ENCODE measurements at places on chromosomes 7 and 10.

DNA sequence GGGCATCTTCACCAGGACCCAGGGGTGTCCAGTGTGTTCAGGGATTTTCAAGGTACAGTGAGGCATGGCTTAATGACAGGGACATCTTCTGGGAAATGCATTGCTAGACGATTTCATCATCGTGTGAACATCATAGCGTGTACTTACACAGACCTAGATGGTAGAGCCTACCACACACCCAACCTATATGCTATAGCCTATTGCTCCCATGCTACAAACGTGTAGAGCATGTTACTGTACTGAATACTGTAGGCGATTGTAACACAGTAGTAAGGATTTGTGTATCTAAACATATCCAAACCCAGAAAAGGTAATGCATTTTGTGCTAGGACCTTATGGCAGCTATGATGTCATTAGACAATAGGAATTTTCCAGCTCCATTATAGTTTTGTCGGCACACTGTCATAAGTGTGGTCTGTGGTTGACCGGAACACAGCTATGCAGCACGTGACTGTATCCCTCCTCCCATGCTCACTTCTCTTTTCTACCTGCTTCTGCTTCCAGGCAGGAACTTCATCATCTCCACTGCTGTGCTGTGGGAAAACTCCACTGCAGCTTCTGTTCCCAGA is 416.2 kb upstream of the NFE2L3 start:
- DNase-seq = no peak

- DNase-seq = no peak
These were observed 687 bp upstream of the DKK1 start for GRCh38 chr10:52313256-52313932.

- DNase-seq = no peak
These were observed 35.5 kb downstream of the GPR141 start for GRCh38 chr7:37719077-37719476.

GRCh38 chr7:74479961-74480829 is 26.5 kb downstream of the GTF2IRD1 start:
- no peak for DNase-seq

DNA sequence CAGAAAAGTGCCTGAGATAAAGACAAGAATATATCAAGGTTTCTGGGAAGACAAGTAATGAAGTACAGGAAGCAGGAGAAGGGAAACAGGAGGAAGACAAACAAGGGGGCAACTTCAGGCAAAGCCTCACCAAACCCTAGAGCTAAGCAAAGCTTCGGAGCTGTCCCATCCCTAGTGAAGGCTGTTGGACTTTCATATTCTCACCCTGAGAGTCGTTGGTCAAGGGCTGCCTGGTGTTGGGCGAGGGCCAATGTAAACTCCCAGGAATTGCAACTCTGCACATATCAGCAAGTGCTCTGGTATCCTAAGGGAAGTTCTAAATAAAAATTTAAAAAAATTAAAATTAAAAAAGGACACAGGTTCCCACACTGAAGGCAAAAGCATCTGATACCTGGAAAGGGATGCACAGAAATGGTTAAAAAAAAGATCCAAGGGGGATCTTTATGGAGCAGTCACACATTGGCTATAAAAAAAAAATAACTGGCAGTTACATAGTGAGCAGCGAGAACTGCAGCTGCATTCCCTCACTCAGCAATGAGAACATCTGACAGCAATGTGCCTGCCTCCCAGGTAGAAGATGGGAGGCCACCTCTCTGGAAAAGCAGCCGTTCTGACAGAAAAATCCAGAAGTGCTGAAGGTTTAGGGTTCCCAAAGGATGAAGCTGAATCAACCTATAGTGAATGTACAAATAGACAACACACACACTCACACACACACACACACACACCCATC is 304.7 kb downstream of the WDR11 start:
- DNase-seq = no peak

GRCh38 chr7:69434398-69434815 is 163.9 kb upstream of the AUTS2 start:
- no peak for DNase-seq

Data from central memory CD4-positive, alpha-beta T cell (primary cell).